ENCODE measurements at places on chromosomes 1 and 21.

DNA sequence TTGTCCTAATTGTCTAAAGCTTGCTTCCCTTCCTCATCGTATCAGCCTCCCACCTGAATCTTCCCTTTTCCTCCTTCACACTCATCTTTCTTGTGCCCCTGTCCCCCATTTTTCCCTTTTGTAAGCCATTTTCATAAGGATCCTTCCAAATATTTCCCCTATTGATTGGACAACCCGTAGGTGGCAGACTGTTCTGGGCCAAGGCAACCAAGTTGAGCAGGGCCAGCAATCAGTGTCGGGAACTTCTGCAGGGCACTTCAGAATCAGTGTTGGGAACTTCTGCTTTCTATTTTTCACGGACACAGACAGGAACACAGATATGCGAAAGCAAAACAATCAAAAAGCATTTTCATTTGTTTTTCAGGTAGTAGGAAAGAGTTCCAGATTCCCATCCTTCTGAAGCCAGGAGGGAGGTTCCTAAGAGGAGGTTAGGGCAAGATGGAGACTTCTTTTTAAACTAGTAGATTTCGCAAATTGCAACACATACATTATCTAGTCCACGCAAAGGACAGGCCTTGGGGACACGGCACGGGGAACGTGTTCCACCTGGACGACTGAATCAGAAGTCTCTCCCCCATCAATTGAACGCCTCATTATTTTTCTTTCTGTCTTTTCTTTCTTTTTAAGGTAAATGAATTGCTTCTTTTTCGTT, 691 bp upstream of the MPZL1 start:
- peaks cover 70% of the 10 kb centered on the region for H3K4me1 ChIP-seq
- H3K4me3 ChIP-seq: peak overlapping the region; percentile 86
- peak overlapping the region; percentile 81 for H3K27ac ChIP-seq
- peaks cover 1% of the 10 kb centered on the region for H3K27me3 ChIP-seq

GRCh38 chr21:34606621-34607020, 8.3 kb downstream of the RCAN1 start:
- H3K27ac ChIP-seq: no peak overlapping the region
- H3K27me3 ChIP-seq: peaks cover 1% of the 10 kb centered on the region
- no peak for DNase-seq
- no peaks in the 10 kb centered on the region for H3K36me3 ChIP-seq

DNA sequence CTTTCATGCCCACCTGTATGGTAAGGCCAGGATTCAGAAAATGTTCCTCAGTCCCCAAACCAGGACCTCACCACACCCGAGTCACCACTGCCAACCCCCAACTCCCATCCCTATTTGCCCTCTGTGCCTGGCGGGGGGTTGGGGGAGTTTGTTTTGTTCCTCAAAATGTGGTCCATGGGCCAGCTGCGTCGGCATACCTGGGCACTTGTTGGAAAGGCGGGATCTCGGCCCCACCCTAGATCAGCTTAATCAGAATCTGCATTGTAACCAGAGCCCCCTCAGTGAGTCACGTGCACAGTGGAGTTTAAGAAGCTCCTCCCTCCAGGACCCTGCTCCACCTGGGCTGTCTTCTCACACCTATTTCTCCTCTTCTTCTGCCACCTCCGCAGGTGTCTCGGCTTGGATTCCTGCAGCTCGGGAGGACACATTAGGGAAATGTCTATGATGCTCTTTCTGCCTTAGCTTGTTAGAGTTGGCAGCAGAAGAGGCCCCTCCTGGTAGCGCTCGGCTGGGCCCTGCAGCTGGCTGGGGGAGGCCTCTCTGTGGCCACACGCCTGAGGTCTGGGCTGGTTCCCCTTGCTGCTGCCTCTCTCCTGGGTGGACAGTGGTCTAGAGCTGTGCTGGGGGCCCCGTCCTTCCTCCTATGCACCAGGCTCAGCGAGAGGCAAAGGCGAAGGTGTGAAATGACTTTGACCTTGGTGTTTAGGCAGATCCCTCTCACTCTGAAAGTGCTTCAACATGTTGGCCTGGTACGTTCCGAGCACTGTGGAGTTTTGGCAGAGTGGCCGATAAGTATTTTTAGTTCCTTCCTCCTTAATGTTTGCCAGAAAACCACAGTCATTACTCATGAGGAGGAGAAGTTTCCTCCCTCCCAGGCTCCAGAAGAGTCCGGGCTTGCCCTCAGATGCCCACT, 41.8 kb upstream of the CAMTA1 start:
- H3K36me3 ChIP-seq: no peaks in the 10 kb centered on the region
- peaks cover 10% of the 10 kb centered on the region for H3K27me3 ChIP-seq
- peaks cover 26% of the 10 kb centered on the region for H3K4me1 ChIP-seq
- H3K27ac ChIP-seq: peak overlapping the region; percentile 94
- H3K4me3 ChIP-seq: peak overlapping the region; percentile 81

- H3K4me1 ChIP-seq: no peaks in the 10 kb centered on the region
- no peak overlapping the region for H3K4me3 ChIP-seq
- no peak for DNase-seq
- no peak overlapping the region for H3K27ac ChIP-seq
- no peaks in the 10 kb centered on the region for H3K36me3 ChIP-seq
Observed at GRCh38 chr1:230469271-230469670, 43.1 kb upstream of the PGBD5 start.

DNA sequence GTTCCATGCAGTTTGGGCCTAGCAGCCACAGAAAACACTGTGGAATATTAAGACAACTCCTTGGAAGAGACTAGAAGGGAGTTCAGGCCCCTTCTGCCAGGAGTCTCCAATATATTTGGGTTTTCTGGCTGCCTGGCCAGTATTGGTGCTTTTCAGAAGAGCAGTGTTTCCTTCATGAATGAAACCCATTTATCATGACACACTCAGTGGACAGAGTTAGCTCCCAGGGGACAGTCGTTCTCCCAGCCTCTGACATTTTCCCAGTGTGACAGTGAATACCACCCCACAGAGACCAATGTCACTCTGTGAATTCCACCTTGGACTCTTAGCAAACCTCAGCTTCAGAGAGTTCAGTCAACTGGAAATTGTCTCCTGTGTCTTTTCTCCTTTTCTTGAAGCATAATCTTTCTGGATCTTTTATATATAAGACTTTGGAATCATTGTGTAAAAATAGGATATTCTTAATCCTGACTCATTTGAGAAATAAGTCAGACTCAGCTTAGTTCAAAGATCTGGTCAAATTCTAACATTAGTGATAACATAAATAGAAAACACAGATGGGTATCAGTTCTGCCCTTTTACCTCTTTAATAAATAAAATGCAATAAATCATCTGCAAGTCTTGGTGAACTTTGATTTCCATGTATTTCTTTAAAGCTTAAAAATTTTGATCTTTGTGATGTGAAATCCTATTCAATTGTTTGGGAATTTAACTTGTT, 40.4 kb downstream of the GNG12 start:
- peak overlapping the region; percentile 84 for H3K4me3 ChIP-seq
- no peak for DNase-seq
- no peaks in the 10 kb centered on the region for H3K27me3 ChIP-seq
- peak overlapping the region; percentile 96 for H3K27ac ChIP-seq
- peaks cover 94% of the 10 kb centered on the region for H3K4me1 ChIP-seq
- H3K36me3 ChIP-seq: peaks cover 23% of the 10 kb centered on the region

GRCh38 chr1:237774246-237774645, 116.5 kb downstream of the ZP4 start:
- no peaks in the 10 kb centered on the region for H3K36me3 ChIP-seq
- no peaks in the 10 kb centered on the region for H3K4me1 ChIP-seq
- H3K27ac ChIP-seq: no peak overlapping the region
- no peak overlapping the region for H3K4me3 ChIP-seq

DNA sequence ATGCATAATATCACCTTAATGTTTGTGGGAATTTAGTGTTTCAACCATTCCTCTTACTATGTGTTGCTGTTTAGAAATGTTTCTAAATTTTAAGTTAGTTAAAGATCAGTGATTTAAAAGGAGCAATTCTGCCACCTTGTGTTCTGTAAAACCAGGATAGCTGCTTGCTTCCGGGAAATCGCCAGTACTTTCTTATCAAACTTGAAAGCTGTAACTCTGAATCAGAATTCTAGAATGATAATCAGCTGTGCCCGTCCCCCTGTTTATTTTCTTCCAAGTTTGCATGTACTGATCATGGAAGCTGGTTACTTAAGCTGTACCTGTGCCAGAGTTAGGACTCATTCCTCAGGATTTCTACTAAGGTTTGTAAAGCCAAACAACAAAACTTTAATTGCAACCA, 656.4 kb downstream of the LTN1 start:
- H3K4me3 ChIP-seq: no peak overlapping the region
- peaks cover 70% of the 10 kb centered on the region for H3K4me1 ChIP-seq
- H3K27me3 ChIP-seq: no peaks in the 10 kb centered on the region
- DNase-seq: peak; percentile 92
- no peaks in the 10 kb centered on the region for H3K36me3 ChIP-seq

GRCh38 chr1:82492159-82492558, 691.4 kb downstream of the ADGRL2 start:
- no peaks in the 10 kb centered on the region for H3K27me3 ChIP-seq
- H3K4me3 ChIP-seq: no peak overlapping the region
- no peaks in the 10 kb centered on the region for H3K36me3 ChIP-seq
- no peak overlapping the region for H3K27ac ChIP-seq

Measured in HFFc6 (cell line).